ENCODE measurements at places on chromosomes 13 and 19. TPM values are rescaled to one million over a fixed set of nuclear protein-coding genes. Genes with fewer than 3 reads are reported as not detected.

Gene OR1M1
- total RNA-seq: not detected

Gene CNN1
- total RNA-seq: 0.45 TPM

Gene GADD45GIP1
- 75.2 TPM for total RNA-seq

DNA sequence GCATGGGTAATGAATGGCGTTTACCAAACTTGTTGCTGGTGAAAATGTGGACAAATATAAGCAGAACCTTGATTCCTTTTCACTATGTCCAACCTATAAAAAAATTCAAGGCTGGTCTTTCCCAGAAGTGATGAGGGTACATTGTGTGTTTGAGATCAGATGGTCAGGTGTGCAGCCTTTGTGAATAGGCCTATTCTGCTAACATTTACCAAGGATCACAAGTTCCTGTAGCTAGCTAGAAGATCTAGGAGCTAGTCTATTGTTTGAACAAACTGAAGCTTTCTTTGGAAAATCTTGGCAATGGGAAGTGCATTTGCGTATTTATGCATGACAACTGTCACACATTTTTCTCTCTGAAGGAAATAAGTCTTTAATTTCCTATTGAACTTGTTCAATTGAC lies 489.6 kb downstream of the KLF5 start:
- DNase-seq: no peak

DNA sequence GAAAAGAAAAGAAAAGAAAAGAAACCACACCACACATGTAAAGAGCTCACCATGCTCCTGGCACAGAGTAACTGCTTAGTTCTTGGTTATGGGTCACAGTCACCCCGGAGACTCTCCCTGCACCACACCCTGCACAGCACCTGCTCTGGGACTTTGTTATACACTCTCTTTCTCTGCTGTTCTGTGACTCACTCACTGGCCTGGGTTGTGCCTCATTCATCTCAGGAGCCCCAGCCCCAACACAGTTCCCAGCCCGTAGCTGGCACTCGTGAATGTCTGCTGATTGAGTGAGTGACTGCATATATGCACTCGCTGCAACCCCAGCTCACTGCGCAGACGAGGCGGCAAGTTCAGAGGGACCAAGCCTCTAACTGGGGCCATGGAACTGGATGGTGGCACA lies 22.9 kb upstream of the ZNF507 start:
- DNase-seq: peak; percentile 51

Gene FOXO1
- total RNA-seq: 2.0 TPM

GRCh38 chr13:111414341-111414740 lies 93.9 kb downstream of the TEX29 start:
- DNase-seq: no peak

GRCh38 chr19:51531349-51532315 lies at the start of gene SIGLEC6:
TSS of gene SIGLEC6 (minus strand) at chr19:51531670. CDS start at chr19:51531648, 22 bp downstream.
- DNase-seq: no peak

DNA sequence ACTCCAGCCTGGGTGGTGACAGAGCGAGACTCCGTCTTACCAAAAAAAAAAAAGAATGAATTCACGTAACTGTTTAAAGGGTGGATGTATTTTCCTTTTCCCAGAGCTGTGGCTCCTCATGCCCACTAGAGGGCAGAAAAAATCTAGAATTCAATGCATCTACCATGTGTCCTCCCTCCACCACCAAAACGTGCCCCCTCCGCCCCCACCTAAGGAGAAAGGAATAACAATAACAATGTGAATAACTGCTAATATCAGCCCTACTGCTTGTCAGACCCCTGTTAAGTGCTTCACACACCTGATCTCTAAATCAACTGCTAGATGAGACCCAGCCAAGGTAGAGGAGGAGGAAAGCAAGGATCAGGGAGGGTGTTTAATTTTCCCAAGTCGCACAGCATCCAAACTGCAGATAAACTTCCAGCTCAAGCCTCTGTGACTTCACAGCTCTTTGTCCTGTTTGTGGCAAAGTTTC lies 20.2 kb upstream of the PNMA8B start:
- DNase-seq: peak; percentile 50

Gene ZNF418
- not detected for total RNA-seq

DNA sequence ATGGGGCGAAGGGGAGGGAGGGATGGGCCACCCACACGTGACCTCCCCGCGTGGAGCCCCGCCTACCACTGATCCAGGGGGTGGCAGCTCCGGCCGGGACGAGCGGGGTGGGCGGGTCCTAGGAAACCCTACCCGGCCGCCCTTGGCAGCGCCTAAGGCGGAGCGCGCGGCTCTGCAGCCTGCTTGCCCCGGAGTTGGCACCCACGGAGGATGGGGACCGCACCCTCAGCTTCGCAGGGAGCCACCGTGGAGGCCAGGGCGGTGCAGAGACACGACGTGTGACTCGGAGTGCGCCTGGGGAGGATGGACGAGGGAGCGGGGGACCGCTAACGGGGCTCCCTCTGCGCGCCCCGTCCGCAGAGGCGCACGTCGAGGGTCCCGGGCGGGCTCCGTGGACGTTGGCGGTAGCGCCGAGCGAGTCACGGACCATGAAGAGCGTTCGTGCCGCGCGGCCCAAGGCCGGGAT lies at the start of gene RGS9BP:
TSS of gene RGS9BP (plus strand) at position 129 of the 466 bp plus-strand sequence. CDS start 416 bp downstream, outside the sequence.
- peak; percentile 65 for DNase-seq

Gene ITGBL1
- total RNA-seq: 39.5 TPM

GRCh38 chr19:29636553-29637360 lies 28.5 kb upstream of the PLEKHF1 start:
- no peak for DNase-seq

DNA sequence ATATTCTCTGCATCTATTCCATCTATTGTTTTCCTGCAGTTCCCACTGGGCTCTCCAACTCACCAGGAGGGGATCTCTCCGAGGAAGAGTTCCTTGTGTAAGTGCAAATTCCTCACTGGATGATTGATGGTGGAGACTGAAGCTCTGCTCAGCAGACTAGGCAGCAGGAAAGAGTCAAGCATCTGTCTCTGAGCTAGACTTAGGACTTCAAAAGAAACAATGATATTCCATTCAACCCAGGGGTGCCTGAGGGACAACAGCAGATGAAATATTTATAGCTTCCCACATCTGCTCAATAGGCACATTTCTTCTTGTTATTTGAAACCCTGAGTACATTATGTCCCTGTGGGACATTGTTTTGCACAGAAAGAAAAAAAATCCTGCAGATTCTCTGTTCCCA lies at the start of the genes OR7A5 and OR7C1:
TSS of gene OR7A5 (minus strand) at position 175 of the 400 bp plus-strand sequence. CDS start 6,944 bp downstream, outside the sequence.
TSS of gene OR7C1 (minus strand) at position 175 of the 400 bp plus-strand sequence. CDS start 35,049 bp downstream, outside the sequence.
- DNase-seq: no peak

DNA sequence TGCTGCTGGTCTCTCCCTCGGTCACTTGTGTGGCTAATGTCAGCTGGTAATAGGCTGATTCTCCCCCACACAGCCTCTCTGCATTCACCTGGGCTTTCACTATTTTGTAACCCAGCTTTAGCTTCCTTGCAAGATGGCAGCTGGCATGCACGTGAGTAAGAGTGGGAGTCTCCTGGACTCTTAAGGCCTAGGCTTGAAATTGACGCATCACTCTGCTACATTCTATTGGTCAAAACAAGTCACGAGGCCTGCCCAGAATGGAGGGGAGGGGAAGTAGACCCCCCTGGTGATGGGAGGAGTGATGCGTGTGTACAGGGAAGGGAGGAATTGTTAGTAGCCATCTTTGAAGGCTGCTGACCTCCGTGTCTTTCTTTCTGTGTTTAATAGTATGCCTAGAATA lies 24.9 kb upstream of the PNMA8B start:
- DNase-seq: peak; percentile 20

GRCh38 chr13:57627663-57628062 lies 3.9 kb upstream of the PCDH17 start:
- peak; percentile 11 for DNase-seq

DNA sequence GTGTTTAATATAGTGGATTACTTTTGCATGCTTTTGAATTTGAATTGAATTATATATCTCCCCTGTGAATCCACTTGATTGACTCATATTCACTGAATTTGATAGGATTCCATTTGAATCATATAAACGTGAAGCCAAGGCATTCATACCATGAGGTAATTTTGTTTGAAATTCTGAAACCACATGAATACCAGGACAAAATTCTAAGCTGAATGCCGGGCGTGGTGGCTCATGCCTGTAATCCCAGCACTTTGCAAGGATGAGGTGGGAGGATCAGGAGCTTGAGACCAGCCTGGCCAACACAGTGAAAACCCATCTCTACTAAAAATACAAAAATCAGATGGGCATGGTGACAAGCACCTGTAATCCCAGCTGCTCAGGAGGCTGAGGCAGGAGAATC lies 4.4 kb downstream of the ZNF793 start:
- no peak for DNase-seq
